T-helper 2 cell treated with Interferon-gamma antibody and Interleukin-4, amounts not matched to agents 5 μg/mL and 100 μg/mL, for 36 hours (primary cell): ENCODE measurements at places on chromosomes 4 and X.

GRCh38 chr4:5969777-5970176 is 48.5 kb downstream of the C4orf50 start:
- no peak for DNase-seq

DNA sequence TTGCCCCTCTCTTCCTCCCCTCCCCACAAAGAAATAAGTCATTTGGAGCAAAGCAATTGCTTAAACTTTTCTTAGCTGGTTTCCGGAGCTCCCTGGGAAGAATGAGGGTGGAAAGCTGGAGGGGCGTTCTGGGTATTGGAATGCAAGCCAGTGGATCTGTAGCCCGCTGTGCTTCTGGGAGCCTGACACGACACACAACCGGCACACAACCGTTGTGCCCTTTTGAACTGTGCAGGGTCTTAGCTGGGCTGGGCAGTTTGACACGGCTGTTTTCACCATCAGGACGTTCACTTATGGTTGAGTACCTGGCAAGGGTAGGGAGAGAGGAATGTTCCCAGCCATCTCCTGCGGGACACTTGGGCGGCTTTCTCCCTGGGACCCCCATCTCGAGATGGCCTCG is 38.3 kb downstream of the SHROOM2 start:
- no peak for DNase-seq

DNA sequence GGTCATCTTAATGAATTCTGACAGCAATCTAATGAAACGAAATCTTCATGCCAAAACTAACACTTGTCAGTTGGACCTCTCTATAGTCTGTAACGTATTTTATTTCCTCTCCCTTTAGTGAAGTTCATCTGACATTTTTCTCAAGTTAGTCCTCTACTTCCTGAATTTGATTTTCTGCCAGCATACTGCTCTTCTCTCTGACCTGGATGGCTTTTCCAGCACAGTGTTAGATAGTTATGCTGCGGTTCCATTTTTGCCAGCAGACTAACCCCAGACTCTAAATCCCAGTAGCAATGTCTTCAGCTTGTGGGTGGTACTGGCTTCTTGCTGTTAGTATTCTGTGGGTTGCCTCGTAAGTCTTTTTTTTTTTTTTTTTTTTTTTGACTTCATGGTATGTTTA is 146.7 kb upstream of the VEGFC start:
- DNase-seq = no peak

- no peak for DNase-seq
Observed at GRCh38 chr4:63458010-63458409, 951.2 kb downstream of the TECRL start.
